ENCODE measurements at places on chromosomes 13 and 19.

DNA sequence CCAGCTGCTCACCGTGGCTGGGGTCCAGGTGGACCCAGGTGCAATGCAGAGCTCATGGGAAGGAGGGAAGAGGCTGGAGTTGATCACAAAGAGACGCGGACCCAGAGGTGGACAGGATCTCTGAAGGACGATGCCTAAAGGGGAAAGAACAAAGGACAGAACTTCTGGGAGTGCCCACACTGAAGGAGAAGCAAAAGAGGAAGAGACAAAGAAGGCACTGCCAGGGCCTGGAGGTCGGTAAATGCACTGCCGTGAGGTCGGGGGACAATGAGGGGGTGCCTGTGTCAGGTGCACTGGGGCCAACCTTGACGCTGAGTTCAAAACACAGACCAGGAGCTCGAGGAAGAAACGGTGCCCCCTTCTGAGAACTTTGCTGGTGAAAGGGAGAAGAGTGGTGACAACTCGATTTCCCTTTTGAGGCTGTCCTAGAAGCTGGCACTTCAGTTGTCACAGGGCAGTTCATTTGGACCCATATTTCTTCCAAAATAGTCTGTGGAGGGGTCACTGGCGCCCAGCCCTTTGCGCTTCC lies 55.6 kb downstream of the GJA3 start:
- DNase-seq, result no peak

GRCh38 chr13:104854007-104854406 lies 1681.5 kb downstream of the EFNB2 start:
- DNase-seq, result no peak

GRCh38 chr13:98327371-98328270 lies 150.6 kb upstream of the RNF113B start:
- peak; percentile 82 for DNase-seq

DNA sequence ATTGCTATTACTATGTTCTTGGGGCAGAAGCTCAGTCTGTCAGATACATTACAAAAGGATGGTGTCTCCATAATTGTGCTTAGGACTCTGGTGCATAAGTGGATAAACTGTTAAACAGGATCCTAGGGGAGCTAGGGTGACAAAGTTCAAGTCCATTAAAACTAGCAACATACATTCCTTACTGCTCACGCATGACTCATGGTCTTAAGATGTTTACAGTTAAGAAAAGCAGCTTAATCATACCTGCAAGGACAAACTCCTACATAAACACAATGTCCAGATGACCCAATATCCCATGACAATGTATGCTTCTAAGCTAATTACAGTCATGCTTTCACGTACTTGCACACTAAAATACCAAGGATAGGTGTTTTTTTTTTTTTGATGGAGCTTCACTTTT lies 3.5 kb upstream of the ZNF701 start:
- DNase-seq, result peak; percentile 89

DNA sequence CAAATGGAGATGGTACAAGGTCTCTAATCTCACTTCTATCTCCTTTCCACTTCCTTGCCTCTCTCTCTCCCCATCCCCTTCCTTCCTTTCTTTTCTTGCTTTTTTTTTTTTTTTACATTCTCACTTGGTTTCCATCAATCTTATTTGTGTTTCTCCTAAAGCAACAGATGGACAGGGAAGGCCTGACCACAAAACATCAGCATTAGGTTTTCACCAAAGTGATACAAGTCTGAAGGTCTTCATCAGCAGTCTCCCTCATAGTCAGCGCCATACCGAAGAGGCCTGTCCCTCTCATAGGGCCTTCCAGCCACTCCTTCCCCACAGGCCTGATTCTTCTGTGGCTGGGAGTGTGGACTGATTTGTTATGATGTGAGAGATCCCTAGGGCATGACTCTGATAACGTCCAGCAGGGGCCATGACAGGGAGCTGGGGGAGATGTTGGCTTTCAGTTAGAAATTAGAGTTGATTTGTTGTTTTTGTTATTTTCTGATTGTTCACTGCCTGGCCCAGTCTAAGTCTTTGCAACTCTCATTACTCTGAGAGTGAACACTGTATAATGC lies 158.7 kb downstream of the SLC7A1 start:
- no peak for DNase-seq

DNA sequence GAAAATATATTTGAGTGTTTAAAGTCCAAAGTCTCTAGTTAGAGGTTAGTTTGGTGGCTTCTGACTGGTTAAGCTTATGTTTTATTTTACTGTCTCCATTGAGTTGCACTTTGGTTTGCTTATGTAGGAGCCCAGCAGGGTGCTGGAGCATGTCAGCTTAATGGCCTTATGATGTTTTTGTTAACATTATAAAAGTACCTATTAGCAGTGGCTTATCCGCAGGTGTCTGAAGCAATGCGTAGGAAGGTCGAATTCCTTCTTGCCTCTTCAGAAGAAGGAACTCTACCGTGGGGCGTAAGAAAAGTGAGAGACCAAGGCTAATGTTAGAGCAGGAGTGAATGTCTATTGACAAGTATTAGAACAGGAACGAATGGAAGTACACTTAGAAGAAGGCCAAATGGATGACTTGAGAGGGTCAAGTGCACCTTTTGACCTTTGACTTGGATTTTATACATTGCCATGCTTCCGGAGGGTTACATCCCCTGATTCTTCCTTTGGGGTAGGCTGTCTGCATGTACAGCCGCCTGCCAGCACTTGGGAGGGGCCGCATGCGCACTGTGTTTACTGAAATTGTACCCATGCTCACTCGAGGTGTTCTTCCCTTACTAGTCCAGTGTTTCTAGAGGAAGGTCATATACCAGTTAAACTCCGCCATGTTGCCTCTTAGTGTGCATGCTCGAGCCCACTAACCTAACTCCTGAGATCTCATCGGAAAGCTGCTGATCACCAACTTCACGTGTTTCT lies 793.9 kb upstream of the PCDH9 start:
- DNase-seq, result no peak

DNA sequence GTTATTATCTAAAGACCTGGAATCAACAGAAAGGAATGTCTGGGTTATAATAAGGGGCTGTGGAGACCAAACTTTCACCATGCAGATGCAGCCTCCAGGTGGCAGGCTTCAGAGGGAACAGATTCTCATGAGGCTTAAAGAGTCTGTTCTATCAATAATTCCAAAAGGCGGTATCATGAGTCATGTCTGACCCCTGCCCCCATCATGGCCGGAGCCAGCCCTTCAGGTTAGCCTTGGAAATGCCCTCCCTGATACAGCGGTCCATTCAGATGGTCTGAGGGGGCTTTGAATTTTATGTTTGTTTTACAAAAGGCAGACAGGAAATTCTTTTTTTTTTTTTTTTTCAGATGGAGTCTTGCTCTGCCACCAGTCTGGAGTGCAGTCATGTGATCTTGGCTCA lies 21.7 kb upstream of the LAMP1 start:
- DNase-seq, result peak; percentile 78

- no peak for DNase-seq
Measured at GRCh38 chr19:49116544-49116943, 2.4 kb downstream of the LIN7B start.

GRCh38 chr19:55549500-55550320 lies 4.4 kb upstream of the SBK3 start:
- peak; percentile 85 for DNase-seq
